ENCODE measurements at places on chromosomes 1 and 21.

DNA sequence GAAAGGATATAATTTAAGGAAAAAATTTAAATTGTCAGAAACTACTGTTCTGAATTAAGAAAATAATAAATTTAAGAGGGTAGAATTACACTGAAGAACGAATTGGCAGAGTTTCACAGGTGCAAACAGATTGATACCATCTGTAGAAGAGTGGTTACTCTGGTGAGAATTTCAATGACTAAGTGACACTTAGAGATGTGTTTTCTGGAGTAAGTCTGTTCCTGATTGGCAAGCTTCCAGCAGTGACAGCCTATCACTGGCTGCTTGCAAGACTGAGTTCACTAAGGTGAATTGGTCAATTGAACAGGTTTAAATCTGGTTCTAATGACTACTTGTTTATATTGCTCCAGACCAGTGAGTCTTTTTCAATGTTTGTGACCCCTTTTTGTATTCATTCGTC is 838.2 kb upstream of the RGS18 start:
- DNase-seq: no peak

GRCh38 chr1:56584910-56585528 is 5.7 kb upstream of the PLPP3 start:
- no peak for DNase-seq

DNA sequence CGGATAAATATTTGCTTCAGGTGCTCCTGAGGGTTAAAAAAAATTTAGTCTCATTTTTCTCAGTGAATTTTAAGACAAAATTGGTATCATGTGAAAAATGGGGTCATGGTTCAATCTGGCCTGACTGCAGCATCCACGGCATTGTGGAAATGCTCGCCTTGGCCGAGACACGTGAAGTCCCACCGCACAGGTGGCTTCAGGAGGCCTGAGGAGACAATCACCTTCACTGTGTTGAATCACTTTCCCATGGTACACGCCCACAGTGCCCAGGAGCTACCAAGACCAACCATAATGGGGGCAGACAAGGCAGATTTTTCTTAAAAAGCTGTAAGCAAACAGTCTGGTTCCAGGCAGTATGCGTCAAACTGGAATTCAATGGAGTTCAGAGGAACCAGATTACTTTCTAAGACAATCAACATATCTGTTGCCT is 11.0 kb upstream of the CPLANE2 start:
- no peak for DNase-seq

GRCh38 chr1:197744979-197745378 is 30.3 kb downstream of the DENND1B start:
- no peak for DNase-seq

GRCh38 chr1:154848983-154849382 is 21.1 kb downstream of the KCNN3 start:
- no peak for DNase-seq

Measured in stimulated activated CD4-positive, alpha-beta T cell treated with anti-CD3 and anti-CD28 coated beads, Interleukin-12 subunit alpha, Interleukin-12 subunit beta, amount 100 ng/mL, for 48 hours (primary cell).